ENCODE measurements at places on chromosomes 12 and 14. TPM values are rescaled to one million over a fixed set of nuclear protein-coding genes. Genes with fewer than 3 reads are reported as not detected.

DNA sequence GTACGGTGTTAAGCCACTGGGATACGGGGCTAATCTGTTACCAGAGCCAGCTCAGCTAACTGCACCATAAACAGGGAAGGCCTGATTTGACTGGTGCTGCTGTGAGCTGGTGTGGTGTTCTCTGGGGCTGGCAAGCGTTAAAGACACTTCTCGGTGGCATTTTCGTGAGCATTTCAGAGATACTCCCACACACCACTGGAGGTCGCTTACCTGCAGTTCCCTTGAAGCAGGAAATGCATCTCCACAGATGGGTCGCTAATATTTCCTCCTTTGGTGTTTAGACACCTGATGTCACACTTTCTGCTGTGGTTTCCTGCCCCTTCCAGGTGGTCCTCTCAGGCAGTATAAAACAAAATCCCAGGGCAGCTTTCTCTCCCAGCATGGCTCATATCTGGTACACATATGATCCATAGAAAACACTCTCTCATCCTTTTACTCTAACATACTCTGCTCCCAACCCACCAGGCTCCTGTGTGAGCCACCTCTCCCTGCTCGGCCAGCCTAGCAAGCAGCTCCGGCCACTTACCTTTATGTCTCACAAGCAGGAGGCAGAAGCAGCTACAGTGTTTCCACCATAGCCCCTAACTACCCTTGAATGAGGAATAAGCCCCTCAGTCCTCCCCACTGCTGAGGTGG, 129.9 kb upstream of the GRIN2B start:
- no peaks in the 10 kb centered on the region for H3K4me1 ChIP-seq
- no peak overlapping the region for H3K4me3 ChIP-seq
- H3K27ac ChIP-seq: no peak overlapping the region
- no peaks in the 10 kb centered on the region for H3K27me3 ChIP-seq
- H3K36me3 ChIP-seq: no peaks in the 10 kb centered on the region

DNA sequence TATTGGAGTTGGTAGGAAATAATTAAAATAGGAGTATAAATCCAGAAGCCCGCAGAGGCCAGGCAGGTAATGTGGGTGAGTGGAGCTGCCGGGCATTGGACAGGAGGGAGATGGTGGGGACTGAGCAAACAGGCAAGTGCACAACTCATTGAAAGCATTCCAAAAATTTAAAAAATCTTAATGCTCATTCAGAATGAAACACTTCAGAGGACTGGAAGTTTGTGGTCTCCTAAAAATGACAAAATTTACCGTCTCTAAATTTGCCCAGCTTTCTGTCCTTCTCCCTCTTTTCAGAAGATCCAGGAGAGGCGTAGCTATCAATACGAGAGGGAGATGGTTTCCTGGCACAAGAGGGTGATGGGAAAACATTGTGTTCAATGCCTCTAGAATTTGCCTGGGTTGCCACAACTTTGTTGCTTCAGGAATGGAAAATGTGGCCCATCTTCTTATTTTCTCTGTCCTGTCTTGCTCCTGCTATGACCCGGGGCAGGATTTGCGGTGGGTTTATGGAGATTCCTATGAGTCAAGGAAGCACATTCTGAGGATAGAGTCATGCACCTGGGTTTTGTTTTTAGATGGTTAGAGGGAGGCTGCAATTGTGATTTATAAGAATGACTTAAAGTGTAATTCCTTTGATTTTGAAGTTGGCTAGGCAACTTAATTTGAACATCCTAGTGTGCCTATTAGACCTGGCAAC, 72.2 kb downstream of the BORCS5 start:
- H3K36me3 ChIP-seq: 0 out of 2 replicates have a peak, but pooled peaks cover 2% of the 10 kb centered on the region
- peak; percentile 73 for DNase-seq
- H3K27me3 ChIP-seq: no peaks in the 10 kb centered on the region

GRCh38 chr12:42447371-42447786, 121.4 kb downstream of the PPHLN1 start:
- DNase-seq: no peak
- H3K4me1 ChIP-seq: no peaks in the 10 kb centered on the region
- H3K27me3 ChIP-seq: no peaks in the 10 kb centered on the region
- H3K36me3 ChIP-seq: peaks cover 13% of the 10 kb centered on the region
- no peak overlapping the region for H3K27ac ChIP-seq
- H3K4me3 ChIP-seq: no peak overlapping the region

The TMED10 gene
- 246 TPM for total RNA-seq

The SNRPF gene
- 47.4 TPM for total RNA-seq

DNA sequence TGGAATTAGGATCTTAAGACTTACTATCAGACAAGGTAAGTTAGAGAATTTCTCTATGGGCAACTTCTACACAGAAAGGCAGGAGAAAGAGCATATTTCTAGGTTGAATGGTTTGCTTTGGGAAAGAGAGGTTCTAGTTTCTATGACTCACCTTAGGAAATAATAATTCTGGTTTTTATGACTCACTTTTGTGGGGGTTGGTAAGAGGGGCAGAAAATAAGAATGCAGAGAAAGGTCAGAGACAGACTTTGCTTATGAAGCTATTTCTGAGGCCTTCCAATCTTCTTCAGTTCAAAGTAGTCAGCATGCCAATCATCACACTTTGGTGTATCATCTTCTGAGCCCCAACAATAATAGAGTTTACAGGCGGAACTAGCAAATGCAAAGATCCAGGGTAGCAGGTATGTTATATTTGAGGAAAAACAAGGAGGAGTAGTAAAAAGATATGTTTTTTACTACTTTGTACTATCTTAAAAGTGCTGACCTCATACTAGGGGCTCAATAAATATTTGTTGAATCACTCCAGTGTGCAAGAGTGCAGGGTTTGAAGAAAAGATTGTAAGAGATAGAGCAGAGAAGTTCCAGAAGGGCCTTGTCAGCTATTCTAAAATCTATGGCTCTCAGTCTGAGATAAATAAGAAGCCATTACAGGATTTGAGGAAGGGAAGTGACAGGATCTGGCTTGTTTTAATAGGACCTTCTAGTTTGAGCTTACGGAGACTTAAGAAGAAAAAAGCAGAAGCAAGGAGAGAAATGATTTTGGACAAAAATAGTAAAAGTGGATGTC, 56.7 kb upstream of the LRFN5 start:
- H3K4me3 ChIP-seq: peak overlapping the region; percentile 29
- DNase-seq: peak; percentile 84
- H3K27me3 ChIP-seq: no peaks in the 10 kb centered on the region

GRCh38 chr12:29741342-29742241, 42.1 kb downstream of the TMTC1 start:
- H3K4me3 ChIP-seq: no peak overlapping the region
- no peaks in the 10 kb centered on the region for H3K36me3 ChIP-seq
- H3K4me1 ChIP-seq: no peaks in the 10 kb centered on the region
- H3K27ac ChIP-seq: no peak overlapping the region
- H3K27me3 ChIP-seq: 0 out of 2 replicates have a peak, but pooled peaks cover 8% of the 10 kb centered on the region

DNA sequence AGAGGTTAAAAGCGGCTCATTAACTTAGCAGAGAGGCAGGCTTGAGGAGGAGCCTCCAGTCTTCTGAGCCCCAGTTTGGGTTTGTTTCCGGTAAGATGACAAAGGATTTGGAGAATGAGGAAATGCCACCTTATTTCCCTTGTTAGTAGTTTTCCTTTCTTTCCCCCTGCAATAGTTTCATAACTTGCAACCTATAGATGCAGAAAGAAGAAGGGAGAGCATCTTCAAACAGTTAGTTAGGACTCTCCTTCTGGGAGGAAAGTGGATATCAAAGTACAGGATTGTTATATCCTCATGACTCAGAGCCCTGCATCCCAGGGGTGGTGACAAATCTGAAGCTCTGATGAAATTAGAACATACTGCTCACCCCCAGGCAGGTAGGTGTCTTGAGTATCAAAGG, 180.7 kb upstream of the SLC38A2 start:
- H3K27ac ChIP-seq: peak overlapping the region; percentile 30
- DNase-seq: peak; percentile 86
- peaks cover 93% of the 10 kb centered on the region for H3K4me1 ChIP-seq
- no peaks in the 10 kb centered on the region for H3K27me3 ChIP-seq
- H3K36me3 ChIP-seq: no peaks in the 10 kb centered on the region
- H3K4me3 ChIP-seq: no peak overlapping the region

The KITLG gene
- total RNA-seq: 8.4 TPM

GRCh38 chr14:85300107-85300506, 229.8 kb upstream of the FLRT2 start:
- H3K4me1 ChIP-seq: no peaks in the 10 kb centered on the region
- no peaks in the 10 kb centered on the region for H3K27me3 ChIP-seq
- no peaks in the 10 kb centered on the region for H3K36me3 ChIP-seq
- no peak for DNase-seq
- H3K27ac ChIP-seq: no peak overlapping the region

The NACA gene
- 839 TPM for total RNA-seq

GRCh38 chr12:31324116-31324844, 1.7 kb downstream of the SINHCAF start:
- no peaks in the 10 kb centered on the region for H3K36me3 ChIP-seq
- DNase-seq: peak; percentile 65
- peak overlapping the region; percentile 70 for H3K27ac ChIP-seq
- H3K4me1 ChIP-seq: peaks cover 25% of the 10 kb centered on the region
- H3K4me3 ChIP-seq: peak overlapping the region; percentile 100
- no peaks in the 10 kb centered on the region for H3K27me3 ChIP-seq

DNA sequence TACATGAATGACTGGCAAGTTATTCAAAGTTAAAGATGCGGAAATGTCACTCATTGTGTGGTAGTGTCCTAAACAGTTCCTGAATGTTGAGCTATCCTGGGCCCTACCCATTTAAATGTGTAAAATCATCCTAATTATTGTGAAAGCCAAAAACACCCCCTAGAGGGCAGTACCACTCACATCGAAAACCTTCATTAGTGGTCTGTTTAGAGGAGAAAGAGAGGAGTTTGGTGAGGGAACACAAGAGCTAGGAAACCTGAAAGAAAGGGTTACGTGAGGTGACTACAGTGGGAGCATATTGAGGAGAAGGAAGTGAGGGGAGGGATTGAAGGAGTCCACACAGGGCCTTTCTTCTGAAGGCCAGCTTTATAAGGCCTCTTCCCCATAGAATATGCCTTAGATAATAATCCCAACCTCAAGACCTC, 2.5 kb upstream of the TEP1 start:
- H3K27me3 ChIP-seq: no peaks in the 10 kb centered on the region
- no peak overlapping the region for H3K4me3 ChIP-seq
- peak; percentile 74 for DNase-seq
- H3K36me3 ChIP-seq: no peaks in the 10 kb centered on the region
- H3K27ac ChIP-seq: no peak overlapping the region

- H3K27ac ChIP-seq: no peak overlapping the region
- no peak for DNase-seq
- H3K4me3 ChIP-seq: no peak overlapping the region
These were observed 303.0 kb upstream of the RTL1 start for GRCh38 chr14:101206556-101206955.

DNA sequence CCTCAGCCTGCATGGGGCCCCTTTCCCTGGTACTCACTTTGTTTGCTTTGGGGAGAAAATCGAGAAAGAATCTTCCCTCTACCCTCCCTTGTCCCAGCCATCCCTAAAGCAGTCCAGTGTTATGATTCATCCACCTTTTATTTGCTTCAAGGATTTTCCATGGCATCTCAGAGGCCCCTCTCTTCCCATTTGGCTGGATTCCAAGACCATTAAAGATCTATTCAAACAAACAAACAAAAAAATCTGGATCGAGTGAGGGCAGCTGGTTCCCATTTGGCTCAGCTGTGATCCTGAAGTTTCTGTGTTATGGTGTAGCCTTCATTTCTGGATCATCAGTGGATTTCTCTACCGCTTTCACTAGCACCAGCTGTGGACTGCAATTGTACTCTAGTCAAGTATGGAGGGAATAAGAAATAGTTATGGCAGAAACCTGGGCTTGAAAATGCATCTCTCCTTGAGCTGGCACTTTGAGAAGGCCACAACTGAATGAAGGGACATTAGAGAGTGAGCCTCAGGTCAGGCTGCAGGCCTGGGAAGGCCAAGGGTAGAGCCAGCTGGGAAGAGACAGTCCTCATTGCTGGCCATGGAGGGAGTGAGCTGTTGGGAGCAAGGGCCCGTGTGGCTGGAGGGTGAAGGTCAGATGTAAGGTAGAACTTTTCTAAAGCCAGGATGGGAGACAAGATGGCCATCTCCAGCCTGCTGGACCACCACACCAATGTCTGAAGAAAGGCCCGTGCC, 13.7 kb downstream of the KRT71 start:
- peaks cover 19% of the 10 kb centered on the region for H3K4me1 ChIP-seq
- DNase-seq: peak; percentile 93
- no peak overlapping the region for H3K4me3 ChIP-seq
- no peak overlapping the region for H3K27ac ChIP-seq
- H3K27me3 ChIP-seq: no peaks in the 10 kb centered on the region

The BRF1 gene
- total RNA-seq: 55.8 TPM

The KLHL42 gene
- total RNA-seq: 82.6 TPM

GRCh38 chr14:20489093-20489994, 16.0 kb upstream of the RNASE10 start:
- peak overlapping the region; percentile 21 for H3K27ac ChIP-seq
- 0 out of 2 replicates have a peak overlapping the region, but pooled peaks have one; percentile 21 for H3K4me3 ChIP-seq
- peak; percentile 72 for DNase-seq
- H3K4me1 ChIP-seq: peaks cover 31% of the 10 kb centered on the region
- no peaks in the 10 kb centered on the region for H3K27me3 ChIP-seq
- H3K36me3 ChIP-seq: no peaks in the 10 kb centered on the region
